Hematopoietic multipotent progenitor cell treated with erythropoietin and hydrocortisone succinate and interleukin-3 and kit ligand, for 6 days (in vitro differentiated cells): ENCODE measurements at places on chromosomes 4 and X.

- DNase-seq, result no peak
These were observed 30.1 kb downstream of the HAND2 start for GRCh38 chr4:173499658-173500535.

- no peak for DNase-seq
These were observed 41.4 kb upstream of the CHRDL1 start for GRCh38 chrX:110836982-110837381.

DNA sequence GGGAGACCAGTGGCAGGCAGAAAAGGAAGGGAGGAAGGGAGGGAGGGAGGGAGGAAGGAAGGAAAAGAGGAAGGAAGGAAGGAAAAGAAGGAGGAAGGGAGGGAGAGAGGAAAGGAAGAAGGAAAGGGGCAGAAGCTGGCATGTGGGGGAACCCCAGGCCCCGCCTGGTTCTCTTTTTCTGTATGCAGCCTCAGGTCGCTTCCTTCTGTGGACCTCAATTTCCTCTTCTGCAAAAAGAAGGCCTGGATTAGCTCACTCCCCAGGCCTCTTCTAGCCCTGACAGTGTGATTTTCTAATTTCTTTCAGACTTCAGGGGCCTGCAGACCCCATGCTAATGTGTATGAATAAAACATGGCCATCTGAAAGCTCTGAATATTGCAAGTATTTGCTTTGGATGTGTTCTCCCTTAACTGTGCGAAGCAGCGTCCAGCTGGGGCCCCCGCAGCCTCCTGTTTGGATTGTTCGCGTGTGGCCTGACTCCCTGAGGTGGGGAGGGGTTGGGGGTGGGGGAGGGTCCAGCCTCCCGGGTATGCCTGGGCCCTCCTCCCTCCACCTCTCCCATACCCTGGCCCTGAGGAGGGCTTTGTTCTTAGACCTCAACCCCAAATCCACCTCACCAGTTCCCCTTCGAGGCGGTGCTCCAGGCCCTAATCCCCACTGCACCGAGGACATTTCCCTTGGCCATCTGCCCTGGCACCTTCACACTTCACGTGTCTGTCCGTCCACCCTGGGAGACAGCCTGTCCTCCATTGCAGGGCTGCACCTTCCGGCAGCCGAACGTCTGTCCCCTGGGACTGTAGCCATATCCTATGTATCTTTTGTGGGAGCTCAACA is 199.9 kb upstream of the ATP6AP2 start:
- peak; percentile 5 for DNase-seq

- DNase-seq, result no peak
These were observed 31.6 kb upstream of the CT47C1 start for GRCh38 chrX:119041175-119041574.

- DNase-seq, result peak; percentile 92
These were observed 5.0 kb downstream of the UVSSA start for GRCh38 chr4:1351854-1352566.

DNA sequence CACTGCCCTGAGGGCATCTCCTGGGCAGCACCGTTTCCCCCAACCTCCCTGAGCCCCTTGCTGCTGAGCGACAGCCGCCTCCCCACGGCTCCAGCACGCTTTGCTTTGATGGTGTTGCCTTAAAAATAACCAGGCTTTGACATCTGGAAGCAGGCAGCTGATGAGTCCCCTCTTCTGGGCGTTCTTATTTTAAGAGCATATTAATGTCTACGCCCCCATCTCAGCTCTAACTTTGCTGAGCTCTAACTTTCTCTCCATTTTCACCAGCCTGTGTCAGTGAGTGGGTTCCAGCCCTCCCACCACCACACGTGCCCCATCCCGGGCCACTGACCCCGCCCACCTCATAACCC is 70.2 kb downstream of the ADRA2C start:
- no peak for DNase-seq

DNA sequence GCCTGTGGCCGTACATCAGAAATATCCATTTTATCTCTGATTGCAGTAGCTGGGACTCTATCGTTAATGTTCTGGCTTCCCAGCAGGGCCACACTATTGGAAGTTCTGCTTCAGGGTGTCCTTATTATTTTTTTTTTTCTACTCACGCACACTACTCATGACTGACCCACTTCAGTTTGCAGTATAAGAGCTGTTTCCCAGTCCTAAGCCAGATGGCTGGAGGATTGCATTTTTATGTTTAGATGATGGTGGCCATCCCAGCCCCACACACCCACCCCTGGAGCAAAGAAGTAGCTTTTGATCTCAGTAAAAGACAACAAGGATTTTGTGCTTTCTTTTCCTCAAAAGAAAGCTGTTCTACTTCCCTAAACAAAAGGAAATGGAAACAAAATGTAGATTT is 557.0 kb upstream of the GALNTL6 start:
- no peak for DNase-seq

DNA sequence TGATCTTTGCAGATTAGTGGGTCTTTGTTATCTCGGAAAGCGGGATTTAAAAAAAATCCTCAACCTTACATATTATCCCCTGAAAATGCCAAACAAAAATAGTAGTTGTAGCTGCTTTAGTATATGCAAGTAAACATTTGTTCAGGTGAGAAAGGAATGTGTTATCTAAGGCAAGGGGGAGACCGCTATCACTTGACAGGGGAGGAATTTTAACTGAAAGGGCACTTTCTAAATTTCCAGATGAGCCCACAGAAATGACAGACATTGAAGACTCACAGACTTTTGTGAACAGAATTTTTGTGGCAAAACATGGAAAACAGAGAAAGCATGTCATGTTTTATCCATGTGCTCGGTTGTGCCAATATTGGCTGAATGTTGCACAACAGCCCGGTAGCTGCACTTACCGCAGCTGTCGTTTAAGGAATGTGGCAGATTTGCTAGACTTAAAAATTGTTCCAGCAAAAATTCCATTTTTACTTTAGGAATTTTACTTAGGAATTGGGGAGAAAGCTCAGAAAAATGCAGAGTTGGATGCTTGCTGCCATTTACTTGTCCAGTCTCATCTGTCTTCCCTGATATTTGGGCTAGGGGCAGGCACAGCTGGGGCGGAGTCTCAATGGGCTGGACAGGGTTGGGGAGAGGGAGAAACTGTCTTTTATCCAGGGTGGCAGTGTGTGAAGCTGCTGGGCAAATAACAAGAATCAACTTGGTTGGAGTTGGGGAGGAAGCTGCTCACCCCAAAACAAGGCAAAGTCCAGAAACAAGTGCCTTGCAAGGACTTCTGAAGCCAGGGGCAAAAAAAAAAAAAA is 94.6 kb upstream of the RPS6KA3 start:
- no peak for DNase-seq

DNA sequence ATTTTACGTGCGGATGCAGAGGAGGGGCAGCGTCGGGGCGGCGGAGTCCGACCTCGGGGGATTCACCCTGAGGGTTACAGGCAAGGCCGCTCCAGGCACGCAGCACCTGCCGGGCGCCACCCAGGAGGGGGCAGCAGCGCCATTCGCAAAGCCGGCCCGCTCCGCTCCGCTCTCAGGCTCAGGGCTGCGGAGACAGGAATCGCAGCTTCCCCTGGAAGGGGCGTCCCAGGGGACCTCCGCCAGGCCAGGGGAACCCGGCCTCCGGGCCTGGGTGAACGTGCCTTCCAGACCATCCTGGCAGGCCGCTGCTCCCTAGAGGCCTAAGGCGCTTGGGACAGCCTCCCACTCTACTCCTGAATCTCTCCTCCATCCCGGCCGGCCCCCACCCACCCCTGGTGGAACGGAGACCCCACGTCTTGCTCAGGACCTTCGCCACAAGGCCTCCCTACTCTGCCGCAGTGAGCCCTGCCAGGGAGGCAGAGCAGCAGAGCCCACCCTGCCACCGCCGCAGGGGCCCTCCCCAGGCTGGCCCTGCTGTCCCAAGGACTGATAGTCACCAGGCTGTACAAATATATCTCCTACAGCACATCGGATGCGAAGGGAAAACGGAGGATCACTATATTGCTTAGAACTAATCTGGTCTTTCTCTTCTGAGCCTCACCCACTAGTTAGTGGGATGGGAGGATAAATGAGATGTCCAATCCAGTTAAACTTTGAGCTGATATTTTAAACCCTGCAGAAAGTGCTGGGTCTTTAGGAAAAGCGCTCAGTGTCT is 115.0 kb downstream of the SMIM20 start:
- peak; percentile 42 for DNase-seq

DNA sequence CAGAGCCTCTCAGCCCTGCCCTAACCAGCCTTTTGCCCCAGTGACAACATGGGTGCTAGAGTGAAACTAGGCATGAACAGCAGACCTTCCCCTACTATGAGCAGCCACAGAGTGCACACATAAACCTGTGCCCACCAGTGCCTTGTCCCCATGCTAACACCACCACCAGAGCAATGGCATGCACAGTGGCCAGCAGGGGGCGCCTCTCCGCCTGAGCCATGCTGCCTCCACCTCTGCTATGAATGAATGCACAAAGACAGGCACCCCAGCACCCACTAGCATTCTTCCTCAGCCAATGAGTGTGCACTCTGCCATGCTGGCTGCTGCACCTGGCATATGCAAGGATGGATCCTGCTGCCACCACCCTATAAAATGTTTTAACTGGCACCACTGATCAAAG is 286.9 kb upstream of the FGF16 start:
- peak; percentile 2 for DNase-seq

GRCh38 chrX:100674705-100675104 is 30.7 kb downstream of the SRPX2 start:
- peak; percentile 17 for DNase-seq
